Karpas-422 (cell line): ENCODE measurements at places on chromosomes 6 and 20.

DNA sequence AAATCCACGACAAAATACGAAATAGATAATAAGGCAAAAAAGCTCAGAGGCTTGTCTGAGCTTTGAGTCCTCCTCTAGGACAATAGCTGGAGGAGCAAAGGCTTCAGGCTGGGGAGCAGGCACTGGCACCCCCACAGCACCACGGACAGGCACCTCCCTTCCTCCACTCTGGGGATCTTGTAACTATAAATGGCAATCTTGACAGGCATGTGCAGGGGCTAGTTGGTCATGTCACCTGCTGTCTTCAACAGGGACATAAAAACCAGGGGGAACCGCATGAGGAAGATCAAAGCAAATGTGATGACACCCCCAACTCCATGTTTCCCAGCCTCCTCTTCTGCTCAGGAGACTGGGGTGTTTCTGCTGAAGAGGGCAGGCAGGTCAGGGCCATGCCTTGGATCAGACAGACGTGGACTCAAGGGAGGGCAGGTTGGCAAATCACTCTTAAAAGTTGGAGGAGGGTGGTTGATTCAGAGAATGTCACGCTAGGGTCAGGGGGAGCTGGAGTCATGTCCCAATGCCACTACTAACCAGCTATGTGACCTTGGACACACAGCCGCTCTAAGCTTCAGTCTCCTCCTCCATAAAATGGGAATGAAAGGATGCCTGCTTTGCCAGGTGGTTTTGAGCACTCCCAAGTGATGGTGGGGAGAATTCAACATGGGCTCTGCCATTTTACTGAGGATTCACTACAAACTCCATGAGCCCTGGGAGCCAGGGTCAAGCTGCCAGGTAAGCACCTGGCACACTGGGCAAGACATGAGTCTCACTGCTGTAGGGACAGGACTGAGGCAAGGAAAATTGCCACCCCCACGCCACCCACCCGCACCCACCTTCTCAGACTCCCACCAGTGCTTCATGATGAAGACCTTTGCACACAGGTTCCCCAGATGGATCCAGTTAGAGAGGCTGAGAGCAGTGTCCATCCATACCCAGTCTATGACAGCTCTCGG, 48.0 kb downstream of the NPEPL1 start:
- DNase-seq: no peak

- no peak for DNase-seq
These were observed 157.5 kb downstream of the GRM4 start for GRCh38 chr6:33988121-33989015.

DNA sequence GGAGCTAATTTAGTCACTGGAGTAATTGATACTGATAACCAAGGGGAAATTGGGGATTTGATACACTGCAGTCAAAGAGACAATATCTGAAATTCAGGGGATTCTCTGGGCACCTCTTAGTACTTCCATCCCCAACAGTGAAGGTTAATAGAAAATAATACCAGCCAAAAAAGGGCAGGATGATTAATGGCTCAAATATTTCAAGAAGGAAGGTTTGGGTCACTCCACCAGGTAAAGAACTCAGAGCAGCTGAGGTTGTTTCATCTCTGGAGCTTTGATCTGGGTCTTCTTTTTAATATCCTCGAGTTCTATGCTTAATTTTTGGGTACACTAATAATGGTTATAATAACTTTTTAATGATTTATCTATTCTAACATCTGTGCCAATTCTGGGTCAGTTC, 70.8 kb downstream of the CDKAL1 start:
- DNase-seq: no peak

DNA sequence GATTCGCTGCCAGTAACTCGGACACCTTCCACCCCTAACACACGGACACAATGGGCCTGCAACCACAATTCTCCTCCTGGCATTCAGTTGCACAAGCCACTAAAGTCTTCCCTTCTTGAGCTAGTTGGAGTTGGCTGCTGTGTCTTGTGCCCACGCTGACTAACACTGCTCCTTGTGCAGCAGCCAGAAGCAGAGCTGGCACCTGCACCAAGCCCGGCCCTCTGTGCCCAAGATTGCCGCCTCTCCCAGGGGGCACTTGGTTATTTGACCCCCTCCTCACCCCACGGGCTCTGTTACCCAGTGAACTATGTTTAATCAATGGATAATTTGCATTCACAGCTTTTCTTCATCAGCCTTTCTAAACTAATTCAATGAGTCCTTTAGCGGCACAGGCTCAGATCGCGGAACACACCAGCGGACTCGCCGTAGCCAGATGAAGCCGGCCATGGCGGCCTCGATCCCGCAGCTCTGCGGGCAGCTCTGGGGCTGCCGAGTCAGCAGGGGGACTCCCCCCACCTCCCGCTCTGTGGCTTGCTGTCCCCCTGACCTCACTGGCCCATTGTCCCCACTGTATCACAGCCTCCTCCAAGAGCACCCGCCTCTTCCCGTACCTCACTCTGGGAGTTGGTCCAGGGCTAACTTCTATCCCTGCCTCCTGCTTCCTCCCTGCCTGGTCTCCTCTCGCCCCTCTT, 94.8 kb upstream of the AFDN start:
- no peak for DNase-seq

DNA sequence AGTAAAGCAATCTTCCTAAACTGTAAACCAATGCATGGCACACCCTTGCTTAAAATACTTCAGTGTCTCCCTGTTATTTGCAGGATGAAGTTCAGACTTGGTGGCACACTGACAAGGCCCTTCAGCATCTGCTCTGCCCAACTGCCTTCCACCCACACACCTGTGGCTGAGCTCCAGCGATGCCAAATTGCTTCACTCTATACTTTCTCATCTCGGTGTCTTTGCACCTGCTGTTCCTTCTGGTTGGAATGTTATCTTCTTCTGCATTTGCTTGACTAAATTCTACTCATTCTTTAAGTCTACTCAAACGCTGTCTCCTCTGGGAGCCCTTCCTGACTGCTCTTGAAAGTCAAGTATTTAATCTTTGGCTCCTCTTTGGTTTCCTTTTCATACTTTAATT, 100.1 kb upstream of the SUPT3H start:
- DNase-seq: no peak

DNA sequence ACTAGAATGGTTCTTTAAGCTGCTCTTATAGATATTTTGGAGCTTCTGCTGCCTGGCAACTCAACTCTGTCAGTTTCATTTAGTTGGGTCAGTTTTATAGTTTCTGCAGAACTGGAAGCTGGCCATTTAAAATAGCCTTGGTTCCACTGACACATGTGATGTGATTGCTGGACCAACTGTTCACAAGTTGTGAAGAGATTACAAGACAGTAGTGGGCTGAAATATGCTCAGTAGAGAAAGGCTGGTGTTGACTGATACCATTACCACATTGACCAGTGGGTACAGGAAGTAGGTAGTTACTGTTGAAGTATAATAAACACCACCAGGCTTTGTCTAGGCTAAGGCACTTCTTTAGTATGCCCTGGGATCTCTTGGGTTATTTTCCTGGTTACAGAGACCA, 39.0 kb downstream of the BCKDHB start:
- DNase-seq: no peak

GRCh38 chr6:20317430-20317829, 84.2 kb upstream of the E2F3 start:
- DNase-seq: no peak

GRCh38 chr6:81098109-81098814, 654.2 kb downstream of the TENT5A start:
- no peak for DNase-seq

- no peak for DNase-seq
These were observed 23.2 kb upstream of the COL19A1 start for GRCh38 chr6:69843189-69843588.

DNA sequence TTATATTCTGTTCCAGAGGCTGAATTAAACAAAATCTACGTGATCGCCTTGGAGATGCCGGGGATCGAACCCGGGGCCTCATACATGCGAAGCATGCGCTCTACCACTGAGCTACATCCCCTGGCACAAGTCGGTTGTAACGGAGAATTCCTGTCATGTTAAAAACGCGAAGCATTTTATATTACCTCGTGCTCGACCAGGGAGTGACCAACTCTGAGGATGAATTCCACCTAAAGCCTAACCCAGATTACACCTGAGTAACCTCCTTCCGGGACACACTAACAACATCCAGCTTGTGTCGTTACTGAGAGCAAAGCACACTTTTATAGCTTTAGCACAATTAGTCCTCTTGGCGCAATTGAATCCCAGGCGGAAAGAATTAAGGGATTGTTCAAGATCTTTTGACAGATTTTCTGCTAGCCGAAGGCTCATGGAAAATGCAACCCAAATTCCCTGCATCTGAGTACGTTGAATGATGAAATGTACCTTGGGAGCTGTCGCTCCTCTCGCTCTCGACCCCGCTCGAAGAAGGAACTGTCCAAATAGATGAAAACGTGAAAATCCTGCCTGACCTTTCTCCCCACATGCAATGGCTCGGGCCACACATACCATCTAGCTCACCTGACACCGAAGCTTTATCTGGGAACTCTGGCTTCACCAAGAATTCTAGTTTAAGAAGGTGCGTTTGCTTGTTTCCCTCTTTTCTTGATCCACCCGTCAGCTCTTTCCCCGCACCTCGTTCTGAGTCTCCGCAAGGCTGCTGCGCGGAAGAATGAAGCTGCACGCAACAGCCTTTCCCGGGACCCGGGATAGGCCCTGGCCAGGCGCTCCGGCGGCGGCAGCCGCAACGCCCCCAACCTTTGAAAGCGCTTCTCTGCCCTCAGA, 148.3 kb downstream of the GPX5 start:
- peak; percentile 44 for DNase-seq

DNA sequence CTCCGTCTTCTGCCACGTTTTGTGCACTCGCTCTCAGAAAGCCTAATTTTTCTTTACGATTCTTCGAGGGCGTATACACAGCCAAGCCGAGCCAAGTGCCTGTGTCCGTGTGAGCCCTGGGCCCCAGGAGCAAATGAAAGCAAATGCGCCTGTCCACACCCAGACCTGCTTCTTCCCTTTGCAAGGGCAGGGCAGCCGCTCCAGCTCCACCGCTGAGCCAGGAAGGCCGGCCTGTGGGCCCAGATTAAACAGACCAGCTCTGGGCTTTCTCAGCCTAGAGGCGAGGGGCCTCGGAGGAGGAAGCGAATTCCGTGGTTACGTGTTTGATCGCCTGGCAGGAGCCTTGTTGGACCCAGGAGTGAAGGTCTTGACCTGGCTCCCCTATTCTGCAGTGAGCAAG, 184.6 kb downstream of the SMOC2 start:
- DNase-seq: no peak

DNA sequence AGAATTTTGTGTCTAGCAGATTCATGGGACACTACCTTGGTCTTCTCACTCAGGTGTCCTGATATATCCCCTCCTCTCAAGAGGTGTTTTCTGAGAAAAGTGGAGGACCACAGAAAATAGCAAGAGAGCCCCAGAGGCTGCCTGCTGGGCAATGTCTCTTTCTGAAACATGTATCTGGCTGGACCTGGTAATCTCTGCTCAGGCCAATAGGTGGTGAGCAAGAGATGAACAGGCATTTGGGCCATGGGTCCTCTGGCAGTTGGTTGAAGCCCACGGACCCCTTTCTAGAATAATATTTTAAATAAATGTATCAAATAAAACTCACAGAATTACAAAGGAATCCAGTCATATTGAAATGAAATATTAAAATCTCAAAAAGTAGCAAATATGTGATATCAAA, 8.8 kb upstream of the THBD start:
- DNase-seq: no peak

GRCh38 chr6:44084231-44085014, 42.8 kb downstream of the MRPL14 start:
- DNase-seq: no peak
